Hepatocyte (in vitro differentiated cells): ENCODE measurements at places on chromosomes 3 and 15. TPM values are rescaled to one million over a fixed set of nuclear protein-coding genes. Genes with fewer than 3 reads are reported as not detected.

TEX55 gene
- polyA plus RNA-seq = not detected in 2 replicates

GRCh38 chr3:133491481-133492059 lies 81.9 kb upstream of the CDV3 start:
- no peaks in the 10 kb centered on the region for H3K27me3 ChIP-seq
- H3K27ac ChIP-seq = no peak overlapping the region

- no peak for DNase-seq
- no peak overlapping the region for H3K4me3 ChIP-seq
- H3K36me3 ChIP-seq = no peaks in the 10 kb centered on the region
- no peaks in the 10 kb centered on the region for H3K4me1 ChIP-seq
These were observed 44.9 kb upstream of the PLXNA1 start for GRCh38 chr3:126937973-126938372.

DNA sequence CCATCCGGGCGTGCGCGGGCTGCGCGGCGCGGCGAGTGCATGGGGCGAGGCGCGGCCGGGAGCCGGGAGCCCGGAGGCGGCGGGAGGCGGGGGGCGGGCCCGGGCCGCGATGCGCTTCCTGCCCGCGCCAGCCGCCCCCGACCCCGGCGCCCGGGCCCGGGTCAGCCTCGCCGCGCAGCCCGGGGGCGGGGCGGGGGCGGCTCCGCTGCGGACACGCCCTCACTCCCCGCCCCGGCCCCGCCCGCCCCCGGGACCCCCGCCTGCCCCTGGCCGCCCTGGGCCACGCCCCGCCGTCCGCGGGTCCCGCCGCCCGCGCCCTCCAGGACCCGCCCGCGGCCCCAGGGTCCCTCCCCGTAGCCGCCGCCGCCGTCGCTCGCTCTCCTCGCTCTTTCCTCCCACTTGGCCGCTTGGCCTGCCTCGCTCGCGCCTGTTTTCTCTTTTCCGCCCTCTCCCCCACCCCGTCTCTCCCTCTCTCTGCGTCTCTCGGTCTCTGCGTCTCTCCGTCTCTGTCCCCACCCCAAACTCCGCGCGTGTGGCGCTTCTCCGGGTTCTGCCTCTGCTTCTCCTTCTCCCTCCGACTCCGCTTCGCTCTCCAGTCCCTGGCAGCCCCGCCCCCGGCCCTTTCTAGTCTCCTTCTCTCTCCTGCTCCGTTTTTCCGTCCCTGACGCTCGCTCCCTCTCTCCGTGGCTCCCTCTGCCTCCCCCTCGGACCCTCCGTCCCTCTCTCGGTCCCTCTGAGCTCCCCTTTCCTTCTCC lies at the start of gene PLXND1:
Gene PLXND1, minus strand, starts transcription at position 41 of the 755 bp plus-strand sequence. Its CDS starts 37 bp downstream, at position 4.
- peak within 1 kb of the TSS; percentile 80 for H3K27ac ChIP-seq
- peak; percentile 79 for DNase-seq
- H3K4me1 ChIP-seq = peaks cover 25% of the 10 kb centered on the region
- H3K4me3 ChIP-seq = peak within 1 kb of the TSS; percentile 45
